ENCODE measurements at places on chromosomes 5 and 9. TPM values are rescaled to one million over a fixed set of nuclear protein-coding genes. Genes with fewer than 3 reads are reported as not detected.
A peak's percentile ranks its signal among the peaks of the same experiment; 100 is the strongest.

GRCh38 chr5:82046276-82046647, 74.4 kb downstream of the ATG10 start:
- ATAC-seq = no peak

GRCh38 chr5:39226100-39226451, 6.7 kb upstream of the FYB1 start:
- ATAC-seq = peak; percentile 45

DNA sequence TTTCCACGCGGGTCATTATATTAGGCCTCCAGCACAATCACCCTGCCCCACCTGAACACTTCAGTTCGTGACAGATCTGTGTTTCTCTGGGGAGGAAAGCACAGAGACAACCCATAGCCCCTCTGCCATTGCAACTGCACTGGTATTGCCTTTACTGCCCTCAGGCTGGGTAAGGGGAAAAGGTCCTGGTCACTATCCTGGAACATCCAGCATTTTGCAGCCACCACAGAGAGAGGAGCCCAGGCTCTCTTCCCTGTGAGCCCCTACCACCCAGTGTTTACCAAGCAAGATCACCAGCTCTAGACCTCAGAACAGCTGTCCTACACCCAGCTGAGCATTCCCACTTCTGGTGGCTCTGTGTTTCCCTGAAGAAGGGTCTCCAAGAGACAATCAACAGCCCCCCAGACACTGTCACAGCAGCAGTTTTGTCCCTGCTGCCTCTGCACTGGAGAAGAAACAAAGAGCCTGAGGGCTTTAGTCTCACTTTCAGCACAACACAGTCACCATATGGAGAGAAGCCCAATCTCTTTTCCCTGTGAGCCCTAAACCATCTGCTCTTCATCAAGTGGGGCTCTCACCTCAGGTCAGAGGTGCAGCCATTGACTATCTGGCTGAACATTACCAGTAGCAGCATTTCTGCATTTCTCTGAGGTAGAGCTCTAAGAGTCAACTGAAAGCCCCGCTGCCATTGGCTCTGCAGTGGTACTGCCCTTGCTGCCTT, 655.2 kb upstream of the FAM174A start:
- no peak for ATAC-seq

RELL2 gene
- 4.5 TPM for total RNA-seq

DNA sequence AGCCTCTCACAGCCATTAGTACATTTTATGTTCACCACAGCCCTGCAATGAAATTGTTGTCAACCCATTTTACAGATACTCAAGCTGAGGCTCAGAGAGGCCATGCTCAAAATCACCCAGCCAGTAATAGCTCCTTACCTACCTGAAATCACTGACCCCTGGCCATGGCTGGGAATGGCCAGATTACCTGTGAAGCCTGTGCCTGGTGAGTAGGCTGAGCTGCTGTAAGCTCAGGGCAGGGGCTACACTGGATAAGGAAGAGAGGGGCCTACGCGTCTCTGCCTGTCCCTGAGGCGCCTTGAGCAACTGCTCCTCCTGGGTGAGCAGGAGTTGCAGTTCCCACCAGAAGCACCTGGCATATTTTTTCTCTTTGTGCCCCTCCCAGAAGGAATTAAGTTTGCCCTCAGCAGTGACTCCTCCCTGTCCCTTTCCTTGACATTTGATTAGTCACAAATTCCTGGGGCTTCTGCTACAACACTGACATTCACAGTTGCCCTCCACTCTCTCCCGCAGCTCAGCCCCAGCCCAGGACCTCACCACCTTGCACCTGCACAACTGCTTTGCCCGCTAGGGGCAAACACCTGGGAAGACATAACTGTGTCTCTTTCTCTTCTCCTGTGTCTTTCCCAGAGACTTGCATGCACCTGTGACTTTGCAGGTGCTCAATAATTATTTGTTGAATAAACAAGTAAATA, 5.7 kb downstream of the CLTB start:
- peak; percentile 61 for ATAC-seq

DNA sequence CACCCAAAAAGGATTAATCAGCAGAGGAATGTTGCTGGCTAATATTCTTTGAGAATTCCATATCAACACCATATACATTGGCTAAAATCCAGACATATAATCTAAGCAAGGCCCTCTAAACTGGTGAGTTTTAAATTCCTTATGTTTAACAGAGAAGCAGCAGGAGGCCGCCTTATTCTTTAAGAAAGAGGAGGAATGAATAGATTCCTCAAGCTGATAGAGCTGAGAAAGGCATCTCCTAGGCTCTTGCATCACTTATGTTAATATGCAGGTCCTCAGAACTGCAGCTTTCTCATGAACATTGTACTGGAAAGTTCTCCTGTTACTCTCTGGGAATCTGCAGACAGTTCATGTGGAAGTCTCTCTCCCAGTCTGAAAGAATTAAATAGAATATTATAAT, 20.1 kb upstream of the SMARCA2 start:
- ATAC-seq = no peak

CCDC69 gene
- 8.4 TPM for total RNA-seq

DNA sequence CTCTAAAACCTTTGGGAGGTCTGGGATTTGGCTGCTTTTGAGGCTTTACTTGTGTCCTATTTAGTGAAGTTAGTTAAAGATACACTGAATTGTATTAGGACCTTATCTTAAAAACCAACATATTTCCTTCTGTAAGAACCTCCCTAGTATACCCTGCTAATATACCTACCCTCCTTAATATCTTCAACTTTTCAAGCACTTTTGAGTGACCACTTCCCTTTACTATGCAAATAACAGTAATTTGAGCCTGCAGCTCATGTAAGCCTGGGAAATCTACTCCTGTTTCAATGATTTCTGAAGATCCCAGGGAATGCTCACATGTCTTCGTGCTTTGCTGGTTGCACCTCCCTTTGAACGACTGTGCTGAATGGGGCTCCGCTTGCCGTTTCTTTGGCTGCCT, 358.5 kb downstream of the YTHDC2 start:
- no peak for ATAC-seq

DNA sequence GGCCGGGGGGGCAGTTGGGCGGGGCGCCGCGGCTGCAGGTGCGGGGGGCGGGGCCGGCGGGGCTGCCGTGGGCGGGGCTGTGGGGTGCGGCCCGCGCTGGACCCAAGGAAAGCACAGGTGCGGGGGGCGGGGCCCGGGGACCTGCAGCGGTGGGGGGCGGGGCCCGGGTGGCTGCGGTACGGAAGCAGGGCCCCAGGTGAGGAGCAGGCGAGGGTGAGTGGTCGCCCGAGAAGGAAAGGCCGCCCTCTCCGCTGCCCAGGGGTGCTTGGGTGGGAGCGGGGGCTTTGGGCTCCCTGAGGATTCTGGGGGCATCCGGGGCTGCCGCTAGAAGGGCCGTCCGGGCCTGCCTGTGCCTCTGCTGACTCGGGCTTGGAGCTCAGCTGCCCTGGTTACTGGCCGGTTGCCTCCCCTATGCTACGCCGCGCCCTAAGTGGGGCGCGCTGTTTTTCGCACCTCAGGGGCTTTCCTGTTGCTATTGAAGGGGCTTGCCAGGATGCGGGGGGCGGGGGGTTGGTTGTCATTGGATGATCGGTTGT, 767 bp downstream of the RALGPS1 start:
- peak; percentile 70 for ATAC-seq

DNA sequence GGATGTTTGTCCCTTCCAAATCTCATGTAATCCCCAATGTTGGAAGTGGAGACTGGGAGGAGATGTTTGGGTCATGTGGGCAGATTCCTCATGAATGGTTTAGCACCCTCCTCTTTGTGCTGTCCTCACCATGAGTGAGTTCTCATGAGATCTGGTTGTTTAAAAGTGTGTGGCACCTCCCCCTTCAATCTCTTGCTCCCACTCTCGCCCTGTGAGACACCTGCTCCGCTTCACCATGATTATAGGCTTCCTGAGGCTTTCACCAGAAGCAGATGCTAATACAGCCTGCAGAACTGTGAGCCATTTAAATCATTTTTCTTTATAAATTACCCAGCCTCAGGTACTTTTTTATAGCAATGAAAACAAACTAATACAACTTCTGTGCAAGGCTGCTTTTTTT, 127.3 kb upstream of the CCDC152 start:
- ATAC-seq = no peak

GRCh38 chr5:159132429-159133040, 32.8 kb upstream of the EBF1 start:
- ATAC-seq = no peak

DNA sequence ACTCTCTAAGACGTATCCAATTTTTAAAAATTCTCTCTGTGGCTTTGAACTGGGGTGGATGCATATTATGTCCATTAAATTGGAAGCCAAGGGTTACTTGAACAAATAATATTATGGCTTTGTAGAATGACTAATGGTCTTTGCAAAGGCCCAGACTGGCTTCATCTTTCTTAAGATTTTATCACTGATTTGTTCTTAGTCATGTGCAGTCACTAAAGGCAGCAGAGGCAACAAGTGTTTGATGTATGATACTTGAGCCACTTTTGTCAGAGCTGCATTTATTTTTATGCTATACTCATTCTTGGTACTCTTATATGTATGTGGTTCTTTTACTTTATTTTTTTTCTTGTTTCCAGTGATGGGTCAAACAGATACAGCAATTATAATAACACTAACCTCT, 152.2 kb downstream of the NR2F1-AS1 start:
- no peak for ATAC-seq

- ATAC-seq = no peak
Observed at GRCh38 chr5:180646289-180646962, 3.0 kb downstream of the FLT4 start.

OBP2B gene
- not detected for total RNA-seq

MRPS30 gene
- total RNA-seq = 32.0 TPM

DNA sequence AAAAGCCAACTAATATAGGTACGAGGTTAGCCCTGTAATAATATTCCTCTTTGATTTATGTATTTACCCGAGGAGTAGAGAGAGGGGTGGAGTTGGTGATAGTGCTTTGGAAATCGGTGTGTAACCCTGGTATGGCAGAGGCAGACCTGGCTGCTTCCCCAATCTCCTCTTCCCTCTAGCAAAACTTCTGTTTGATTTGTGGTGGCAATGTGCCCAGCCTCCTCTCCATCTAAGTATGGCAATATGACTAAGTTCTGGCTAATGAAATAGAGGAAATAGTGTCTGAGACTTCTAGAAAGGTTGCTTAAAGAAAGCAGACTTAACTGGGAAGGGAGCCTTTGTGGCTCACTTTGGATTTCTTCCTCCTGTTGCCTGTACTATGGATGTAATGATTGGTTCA, 491.1 kb downstream of the ENC1 start:
- ATAC-seq = peak; percentile 75

MEIKIN gene
- total RNA-seq = not detected

- ATAC-seq = no peak
Observed at GRCh38 chr9:14361074-14361473, 47.1 kb upstream of the NFIB start.
